GM13976 (cell line): ENCODE measurements at places on chromosomes 13 and 19.

- no peak for DNase-seq
These were observed 124.1 kb downstream of the DPF1 start for GRCh38 chr19:38099966-38100365.

GRCh38 chr13:111184458-111185401, 69.6 kb downstream of the ARHGEF7 start:
- DNase-seq: peak; percentile 80

DNA sequence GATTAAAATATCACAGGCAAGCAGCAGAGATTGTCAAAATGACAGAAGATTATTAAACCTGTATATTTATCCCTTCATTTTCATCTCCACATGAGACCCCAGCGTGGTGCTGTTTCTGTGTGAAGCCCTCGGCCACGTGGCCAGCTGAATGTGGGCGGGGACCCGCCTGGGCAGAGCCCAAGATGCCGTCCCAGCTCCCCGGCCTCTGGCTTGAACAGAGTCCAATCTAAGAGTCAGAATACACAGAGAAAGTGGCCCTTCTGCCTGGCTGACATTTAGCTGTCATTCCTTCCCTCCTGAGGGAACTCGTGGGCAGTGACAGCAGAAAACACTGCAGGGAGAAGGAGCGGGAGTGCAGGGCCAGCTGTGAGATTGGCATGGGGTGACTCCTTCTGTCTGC, 34.9 kb upstream of the UQCRFS1 start:
- no peak for DNase-seq

DNA sequence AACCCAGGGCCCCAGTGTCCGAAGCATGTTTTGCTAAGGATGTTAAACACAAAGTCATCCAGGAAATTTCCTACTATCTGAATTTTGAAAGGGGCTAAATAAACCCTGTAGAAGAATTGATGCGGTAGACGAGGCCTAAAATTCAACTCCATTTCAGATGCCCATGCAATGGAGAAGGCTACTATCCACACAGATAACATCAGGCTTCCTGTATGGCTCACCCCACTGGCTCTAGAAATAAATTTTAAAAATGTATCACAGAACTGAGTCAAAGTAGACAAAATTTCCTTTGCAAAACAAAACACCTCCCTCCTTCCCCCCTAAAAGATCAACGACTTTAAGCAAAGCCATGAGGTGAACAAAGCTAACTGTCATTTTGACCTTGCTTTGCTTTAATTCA, 188.4 kb downstream of the ABCC4 start:
- no peak for DNase-seq

GRCh38 chr13:49435992-49436391, 7.9 kb downstream of the CAB39L start:
- no peak for DNase-seq
